ENCODE measurements at places on chromosomes 2 and 18. TPM values are rescaled to one million over a fixed set of nuclear protein-coding genes. Genes with fewer than 3 reads are reported as not detected.

DNA sequence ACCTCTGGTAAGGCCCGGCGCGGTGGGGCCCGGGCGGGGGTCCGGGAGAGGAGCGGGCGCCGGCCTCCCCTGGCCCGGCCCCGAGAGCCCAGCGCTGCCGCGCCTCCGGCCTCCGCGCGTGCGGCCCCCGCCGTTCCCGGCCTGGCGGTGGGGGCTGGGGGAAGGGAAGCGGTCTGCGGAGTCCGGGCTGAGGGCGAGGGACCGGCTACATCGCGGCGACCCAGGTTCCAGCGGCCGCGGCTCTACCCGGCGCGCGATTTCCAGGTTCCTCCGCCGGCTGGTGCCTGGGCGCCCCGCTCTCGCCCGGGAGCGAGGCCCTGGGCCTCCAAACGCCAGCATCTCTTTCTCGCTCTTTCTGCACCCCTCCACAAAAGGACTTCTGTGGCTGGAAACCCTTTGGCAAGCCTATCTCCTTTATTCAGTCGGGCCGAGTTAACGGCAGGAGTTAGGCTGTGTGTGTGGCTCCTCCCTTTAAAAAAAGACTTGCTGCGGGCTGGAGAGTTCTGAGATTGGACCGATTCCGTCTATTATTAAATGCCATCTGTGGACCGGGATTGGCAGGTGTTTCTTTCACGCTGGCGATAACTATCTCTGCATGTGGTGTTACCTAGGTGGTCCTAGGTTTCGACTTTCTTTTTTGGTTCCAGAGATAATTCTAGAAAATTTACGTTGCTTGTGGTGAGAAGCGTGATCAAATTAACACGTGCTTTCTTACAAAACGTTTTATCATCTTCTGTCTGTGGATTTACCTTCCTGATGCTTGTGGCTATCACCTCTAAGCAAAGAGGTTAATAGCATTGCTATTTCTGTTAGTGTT is 592 bp downstream of the ME2 start:
- peak; percentile 17 for DNase-seq

DNA sequence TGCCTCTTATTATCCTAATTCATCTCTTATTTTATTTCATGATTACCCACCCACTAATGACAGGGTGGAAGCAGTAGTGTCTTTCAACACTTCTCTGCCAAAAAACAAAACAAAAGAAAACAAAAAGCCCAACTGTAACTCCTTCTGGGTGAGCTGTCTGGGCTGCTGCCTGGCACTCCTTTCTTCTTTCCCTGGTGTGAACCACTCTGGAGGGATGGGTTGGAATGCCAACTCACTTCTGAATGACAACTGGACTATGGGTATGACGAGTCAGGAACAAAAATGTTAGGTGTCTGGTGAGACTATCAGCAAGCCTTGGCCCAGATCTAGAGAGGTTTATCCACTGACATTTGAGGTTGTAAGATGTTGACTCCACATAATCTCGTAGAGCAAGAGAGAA is 88.3 kb upstream of the ITGB6 start:
- DNase-seq: no peak

GRCh38 chr2:234292962-234293243 is 204.0 kb downstream of the ARL4C start:
- DNase-seq: no peak

GRCh38 chr18:68733707-68734106 is 18.8 kb upstream of the TMX3 start:
- no peak for DNase-seq

- DNase-seq: no peak
Observed at GRCh38 chr2:128691526-128691925, 372.9 kb upstream of the HS6ST1 start.

ANKRD29 gene
- polyA plus RNA-seq: 0.11 TPM
